ENCODE measurements at places on chromosomes 7 and 10.

- DNase-seq, result no peak
Measured at GRCh38 chr7:121397822-121398221, 1.7 kb upstream of the FAM3C start.

DNA sequence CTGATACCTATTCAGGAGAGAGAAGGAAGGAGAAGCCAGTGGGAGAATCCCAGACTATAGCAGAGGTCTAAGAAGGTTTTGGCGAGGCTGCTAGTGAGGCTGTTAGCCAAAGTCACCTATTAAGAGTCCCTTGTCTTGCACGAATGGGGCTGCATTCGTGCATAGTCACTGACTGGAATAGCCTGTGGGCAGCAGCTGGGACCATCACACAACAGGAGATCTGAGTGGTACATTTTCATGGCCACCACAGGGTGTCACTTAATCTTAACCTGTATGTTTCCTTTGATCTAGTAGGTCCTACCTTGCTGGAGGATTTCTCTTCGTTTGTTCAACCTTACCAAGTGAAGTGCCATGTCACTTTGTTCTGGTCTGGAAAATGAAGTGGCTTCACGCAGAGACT lies 319.9 kb downstream of the BMPER start:
- no peak for DNase-seq

DNA sequence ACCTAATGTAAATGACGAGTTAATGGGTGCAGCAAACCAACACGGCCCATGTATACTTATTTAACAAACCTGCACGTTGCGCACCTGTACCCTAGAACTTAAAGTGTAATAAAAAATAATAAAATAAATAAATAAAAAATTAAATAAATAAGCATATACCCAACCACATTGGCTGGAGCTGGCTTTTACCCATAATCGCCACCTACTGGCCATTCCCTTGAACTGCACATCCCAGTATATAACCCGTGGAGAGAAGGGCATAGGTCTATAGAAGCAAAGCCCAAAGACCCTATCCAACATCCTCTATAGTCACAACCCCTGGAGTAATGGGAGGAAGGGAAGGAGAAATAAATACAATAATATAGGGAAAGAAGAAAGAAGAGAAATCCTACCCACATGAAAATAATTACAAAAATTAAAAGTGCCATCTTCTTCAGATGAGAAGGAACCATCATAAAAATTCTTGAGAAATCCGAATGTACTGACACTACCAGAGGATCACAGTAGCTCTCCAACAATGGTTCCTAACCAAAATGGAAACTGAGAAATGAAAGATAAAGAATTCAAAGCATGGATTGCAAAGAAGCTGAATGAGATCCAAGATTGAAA lies 65.6 kb downstream of the TWIST1 start:
- DNase-seq, result no peak

DNA sequence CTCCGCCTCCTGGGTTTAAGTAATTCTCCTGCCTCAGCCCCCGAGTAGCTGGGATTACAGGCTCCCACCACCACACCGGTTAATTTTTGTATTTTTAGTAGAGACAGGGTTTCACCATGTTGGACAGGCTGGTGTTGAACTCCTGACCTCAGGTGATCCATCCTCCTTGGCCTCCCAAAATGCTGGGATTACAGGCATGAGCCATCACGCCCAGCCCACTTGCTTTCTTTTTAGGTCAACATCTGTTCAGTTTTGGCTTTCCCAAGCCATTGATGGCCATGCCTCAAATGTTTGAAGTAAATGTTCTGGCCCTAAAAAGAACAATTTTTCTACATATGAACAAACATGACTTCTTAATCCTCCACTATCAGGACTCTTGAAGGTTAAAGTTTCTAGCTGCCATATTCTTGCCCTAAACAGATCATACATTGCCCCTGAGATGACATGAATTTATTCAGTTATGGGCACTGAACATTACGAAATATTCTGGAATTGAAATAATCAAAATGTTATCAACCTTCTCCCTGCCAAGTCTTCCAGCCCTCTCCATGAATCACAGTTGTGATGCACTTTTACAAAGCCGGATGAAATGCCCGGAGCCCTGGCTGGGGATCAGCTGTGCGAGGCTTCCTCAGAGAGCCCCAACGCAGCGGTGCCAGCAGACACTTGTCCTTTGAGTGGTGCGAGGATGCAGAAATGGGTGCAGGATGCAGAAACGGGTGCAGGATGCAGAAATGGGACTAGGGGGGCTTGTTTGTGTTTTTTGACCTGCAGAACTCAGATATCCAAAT lies 2.9 kb downstream of the MRLN start:
- no peak for DNase-seq

DNA sequence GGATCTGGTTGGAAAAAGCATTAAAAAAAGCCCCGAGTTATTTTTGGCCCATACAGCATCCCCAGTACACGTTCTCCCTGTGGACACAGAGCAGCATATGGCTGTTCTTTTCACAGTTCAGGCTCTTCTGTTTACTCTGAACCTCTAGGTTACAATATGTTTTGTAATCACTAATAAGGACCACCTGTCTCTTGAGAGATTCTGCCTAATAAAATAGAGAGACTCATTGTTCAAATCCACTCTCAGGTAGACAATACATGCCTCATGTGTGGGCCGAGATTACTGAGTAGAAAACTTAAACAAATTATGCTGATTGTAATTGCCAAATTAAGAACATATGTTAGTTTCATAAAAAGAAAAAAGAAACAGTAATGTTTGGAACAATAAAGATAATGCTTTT lies 647.7 kb downstream of the GRM8 start:
- DNase-seq, result no peak

GRCh38 chr10:97338041-97338440 lies 3.5 kb upstream of the FRAT2 start:
- no peak for DNase-seq

GRCh38 chr7:132063800-132064199 lies 507.4 kb upstream of the PODXL start:
- DNase-seq, result no peak

DNA sequence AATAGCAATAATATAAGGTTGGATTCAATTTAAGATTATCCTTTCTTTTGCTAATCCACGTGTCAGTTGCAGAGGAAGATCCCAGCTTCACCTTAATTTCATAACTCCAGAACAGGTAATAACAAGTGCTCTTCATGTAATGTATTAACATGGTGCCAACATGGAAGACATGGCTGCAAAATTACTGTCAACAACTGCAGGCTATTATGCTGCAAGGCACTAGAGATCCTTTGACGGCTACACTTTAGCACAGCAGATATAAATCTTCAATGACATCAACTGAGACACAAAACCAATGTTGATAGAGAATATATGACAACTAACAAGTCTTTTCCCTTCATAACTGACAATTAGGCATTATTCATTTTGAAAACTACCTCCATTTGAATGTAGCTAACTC lies 96.1 kb downstream of the RNF133 start:
- no peak for DNase-seq

DNA sequence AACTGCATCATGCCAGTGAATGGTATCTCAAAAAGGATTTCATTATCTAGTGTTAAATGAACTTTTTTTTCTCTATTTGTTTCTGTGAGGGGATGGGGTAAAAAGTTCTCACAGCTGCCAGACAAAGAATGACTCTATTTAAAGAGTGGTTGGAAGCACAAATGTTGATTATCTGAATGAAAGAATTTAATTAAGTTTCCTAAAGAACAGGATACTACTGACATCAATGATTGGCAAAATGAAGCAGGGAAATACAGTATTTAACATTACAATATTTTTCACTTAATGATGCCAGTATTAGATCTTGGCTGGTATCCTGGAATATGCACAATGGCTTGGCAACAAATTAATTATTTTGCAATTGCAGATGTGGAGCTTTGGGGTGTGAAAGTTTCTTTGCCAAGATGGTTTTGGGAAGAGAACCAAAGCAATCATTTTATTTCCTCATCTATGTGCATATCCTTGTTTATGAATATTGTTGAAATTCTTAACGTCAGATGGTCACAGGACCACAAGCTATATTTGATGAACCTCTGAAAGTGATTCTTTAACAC lies 336.8 kb downstream of the ARL4A start:
- no peak for DNase-seq

DNA sequence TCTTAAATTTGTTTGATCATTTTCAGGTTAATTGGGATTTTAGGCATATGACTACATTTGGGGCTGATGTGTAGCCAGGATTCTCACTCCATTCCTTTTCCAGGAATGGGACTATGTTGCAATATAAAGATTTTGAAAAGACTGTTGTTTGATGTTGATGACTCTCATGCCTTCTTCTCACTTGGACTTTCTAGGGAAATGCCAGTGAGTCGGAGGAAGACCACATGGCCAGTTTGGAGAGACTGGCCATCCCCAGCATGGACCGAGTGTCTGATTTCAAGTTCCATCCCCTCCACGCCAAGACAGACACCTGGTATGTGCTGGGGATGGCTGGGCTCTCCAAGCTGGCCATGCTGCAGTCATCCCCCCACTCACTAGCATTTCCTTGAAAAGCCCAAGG lies 5.5 kb downstream of the IGFBP3 start:
- no peak for DNase-seq

DNA sequence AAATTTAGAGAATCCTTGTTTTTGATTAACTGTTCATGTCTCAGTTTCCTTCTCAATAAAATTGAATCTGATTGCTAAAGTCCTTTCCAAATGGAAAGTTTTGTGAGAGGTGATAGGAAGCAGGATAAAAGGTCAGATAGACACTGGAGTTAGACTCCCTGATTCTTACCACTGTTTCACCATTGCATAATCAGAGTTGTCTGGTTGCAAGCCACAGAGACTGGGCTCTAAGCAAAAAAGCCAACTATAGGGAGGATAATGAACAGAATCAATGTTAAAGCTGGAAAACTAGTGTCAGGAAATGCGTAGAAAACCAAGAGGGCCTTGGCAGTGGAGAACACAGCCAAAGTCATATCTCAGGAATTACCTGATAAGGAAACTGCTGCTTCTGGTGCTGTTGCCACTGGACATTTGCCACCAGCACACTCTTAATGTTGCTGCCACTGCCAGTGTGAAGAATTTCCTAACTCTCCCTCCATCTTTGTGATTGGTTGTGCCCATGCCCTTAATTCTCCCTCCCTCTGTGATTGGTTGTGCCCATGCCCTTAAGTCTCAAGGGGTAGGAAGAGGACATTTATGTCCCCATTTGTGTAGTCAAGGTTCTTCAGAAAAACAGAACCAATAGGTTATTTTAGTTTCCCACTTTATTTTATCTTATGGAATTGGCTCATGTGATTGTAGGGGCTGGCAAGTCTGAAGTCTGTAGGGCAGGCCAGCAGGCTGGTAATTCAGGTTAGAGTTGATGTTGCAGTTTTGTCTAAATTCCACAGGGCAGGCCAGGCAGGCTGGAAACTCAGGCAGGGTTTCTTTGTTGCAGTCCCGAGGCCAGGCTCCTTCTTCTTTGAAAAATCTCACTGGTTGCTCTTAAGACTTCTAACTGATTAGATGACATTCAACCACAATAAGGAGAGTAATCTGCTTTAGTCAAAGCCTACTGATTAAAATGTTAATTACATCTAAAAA lies 639.0 kb downstream of the REEP3 start:
- no peak for DNase-seq

- DNase-seq, result no peak
Measured at GRCh38 chr7:55019191-55019690, 424 bp downstream of the EGFR start.

Measured in cardiac septum (tissue), 1 donor.